ENCODE measurements at places on chromosomes 1 and 21. TPM values are rescaled to one million over a fixed set of nuclear protein-coding genes. Genes with fewer than 3 reads are reported as not detected.

Gene NBPF19
- total RNA-seq, result 22.9 TPM

Gene PRELP
- total RNA-seq, result 47.5 TPM

Gene PPP1R15B
- 45.3 TPM for total RNA-seq

Gene MATN1
- not detected for total RNA-seq

Gene ADGRB2
- total RNA-seq, result 1.1 TPM

Gene UBE2U
- not detected for total RNA-seq

DNA sequence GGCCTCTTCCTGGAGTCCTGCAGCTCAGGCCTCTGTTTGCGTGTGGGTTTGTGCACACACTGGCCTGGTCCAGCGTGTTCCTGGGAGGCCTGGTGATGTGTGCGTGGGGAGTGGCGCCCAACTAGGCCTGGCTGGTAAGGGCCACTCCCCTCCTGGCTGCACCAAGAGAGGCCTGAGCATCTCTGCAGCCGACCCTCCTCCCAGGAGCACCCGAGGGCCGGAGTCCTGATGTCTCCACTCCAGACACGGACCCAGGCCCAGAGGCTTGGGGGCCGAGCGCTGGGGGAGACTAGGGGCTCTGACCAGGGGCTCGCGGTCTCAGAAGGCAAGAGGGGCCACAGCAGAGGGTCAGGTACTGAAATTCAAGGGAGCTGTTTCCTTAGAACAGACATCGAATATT, 33.3 kb downstream of the MORN1 start:
- no peak for DNase-seq

- DNase-seq, result no peak
Observed at GRCh38 chr1:74767490-74767889, 34.5 kb downstream of the TYW3 start.

- DNase-seq, result no peak
Observed at GRCh38 chr1:14113271-14113670, 413.3 kb downstream of the PRDM2 start.

DNA sequence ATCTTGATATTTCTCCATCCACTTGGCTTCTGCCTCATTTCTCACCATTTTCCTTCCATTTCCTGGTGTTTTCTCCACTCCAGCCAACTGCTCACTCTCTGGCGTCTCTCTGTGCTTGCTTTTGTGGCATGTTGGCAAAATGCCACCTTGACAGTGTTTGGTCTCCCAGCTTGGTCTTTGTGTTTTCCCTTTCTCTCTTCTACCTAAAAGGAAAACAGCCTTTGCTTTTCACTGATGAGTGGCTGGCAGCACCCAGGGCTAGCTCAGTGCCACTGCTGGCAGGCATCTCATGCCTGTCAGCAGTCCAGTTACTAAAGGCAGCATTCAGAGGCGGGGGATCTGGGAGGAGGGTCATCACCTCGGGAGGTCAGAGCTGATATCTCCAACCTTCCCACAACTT, 55.3 kb upstream of the DSCAM start:
- DNase-seq, result no peak

- DNase-seq, result no peak
Observed at GRCh38 chr1:21331752-21332478, 41.7 kb upstream of the ECE1 start.

DNA sequence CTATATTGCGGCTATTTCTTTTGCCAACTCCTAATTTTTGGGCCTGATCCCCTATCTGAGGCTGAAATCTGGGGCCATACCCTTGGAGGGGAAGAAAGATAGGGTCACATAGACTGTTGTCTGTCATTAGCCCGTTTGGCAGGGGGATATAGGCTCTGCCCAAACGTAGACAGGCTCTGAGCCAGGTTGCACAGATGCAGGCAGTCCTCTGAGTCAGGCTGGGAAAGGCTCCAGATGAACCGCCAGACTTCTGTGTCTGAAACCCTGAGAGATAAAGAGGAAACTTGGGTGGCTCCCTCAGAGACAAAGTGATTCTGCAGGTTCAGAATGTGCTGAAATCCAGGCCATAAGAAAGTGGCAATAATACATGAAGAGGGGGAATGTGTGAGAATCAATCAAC, 4.0 kb upstream of the CAP1 start:
- no peak for DNase-seq

GRCh38 chr1:9658199-9658598, 6.7 kb downstream of the PIK3CD start:
- no peak for DNase-seq

DNA sequence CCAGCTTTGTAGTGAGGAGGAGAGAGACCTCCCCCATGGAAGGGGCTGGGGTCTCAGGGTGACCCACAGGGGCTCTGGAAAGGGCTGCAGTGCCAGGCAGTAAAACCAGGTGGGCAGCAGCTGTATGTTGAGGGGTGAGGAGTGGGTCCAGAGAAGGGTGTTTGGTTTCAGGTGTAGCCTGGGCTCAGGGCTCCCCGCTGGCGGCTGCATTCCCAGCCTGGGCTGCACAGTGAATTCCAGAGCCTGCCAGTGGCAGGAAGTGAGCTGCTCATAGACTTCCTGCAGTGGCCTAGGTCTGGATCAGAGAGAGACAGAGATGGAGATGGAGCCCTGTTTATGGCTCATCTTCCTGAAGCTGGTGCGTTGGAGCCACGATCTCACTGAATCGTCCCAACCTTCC, 356.4 kb downstream of the PTPRU start:
- no peak for DNase-seq

DNA sequence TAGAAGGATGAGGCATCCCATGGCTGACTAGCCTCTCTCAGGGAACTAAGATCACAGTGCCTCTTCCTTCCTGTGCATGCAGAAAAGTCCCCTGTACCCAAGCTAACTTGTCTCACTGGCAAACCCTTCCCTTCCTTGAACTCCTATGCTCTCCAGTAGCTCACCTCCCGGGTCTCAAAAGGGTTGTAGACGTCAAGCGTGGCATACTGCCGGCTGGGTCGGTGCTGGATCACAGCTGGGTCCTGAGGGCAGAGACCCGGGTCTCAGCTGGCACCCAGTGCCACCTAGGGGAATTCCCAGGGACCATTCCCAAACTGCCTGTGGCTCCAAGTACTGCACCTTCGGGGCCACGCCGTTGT, 688 bp downstream of the SCAMP3 start:
- DNase-seq, result no peak

DNA sequence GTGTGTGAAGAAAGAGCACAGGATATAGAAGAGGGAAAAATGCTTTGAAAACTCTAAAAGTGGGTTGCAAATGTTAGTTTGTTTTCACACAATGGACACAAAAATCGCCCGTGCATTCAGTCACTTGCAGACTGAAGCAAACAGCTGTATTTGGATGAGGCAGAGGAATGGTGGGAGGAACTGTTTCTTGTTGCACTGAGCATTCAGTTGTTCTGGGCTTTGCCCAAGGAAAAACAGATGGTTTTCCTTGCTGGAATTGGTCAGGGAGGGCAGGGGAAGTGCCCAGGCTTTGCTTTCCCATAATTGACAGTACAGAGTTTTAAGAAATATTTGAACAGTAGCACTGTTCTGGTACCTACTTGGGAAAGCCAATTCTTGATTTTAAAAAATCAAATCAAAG, 19.5 kb upstream of the WARS2 start:
- DNase-seq, result no peak

GRCh38 chr1:40980453-40981121, 1.1 kb downstream of the CTPS1 start:
- DNase-seq, result no peak

GRCh38 chr1:114156538-114157274, 3.0 kb upstream of the SYT6 start:
- no peak for DNase-seq

DNA sequence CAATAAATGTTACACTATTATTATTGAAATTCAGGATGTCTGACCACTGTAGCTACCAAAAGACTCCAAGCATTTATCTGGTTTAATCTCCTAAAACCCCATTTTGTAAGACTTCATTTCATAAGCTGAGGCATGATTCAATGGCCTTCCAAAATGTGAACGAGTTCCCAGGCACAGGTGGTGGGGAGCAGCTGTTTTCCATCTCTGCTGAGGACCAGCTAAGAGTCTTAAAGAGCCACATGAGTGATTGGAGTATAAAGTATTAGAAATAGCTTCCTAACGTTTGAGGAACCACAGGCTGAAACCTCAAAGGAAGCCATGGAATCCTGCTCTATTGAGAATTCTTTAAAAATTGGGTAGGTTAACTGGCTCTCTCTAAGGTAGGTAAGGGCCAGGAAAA, 44.9 kb downstream of the SEC16B start:
- DNase-seq, result no peak

GRCh38 chr21:24217151-24217550, 1390.1 kb downstream of the MRPL39 start:
- no peak for DNase-seq

Data from lower lobe of right lung (tissue), 2 donors.